Smooth muscle cell of the brain vasculature (primary cell): ENCODE measurements at places on chromosomes 2 and 18.

- no peak for DNase-seq
Measured at GRCh38 chr2:226767056-226767813, 32.4 kb downstream of the IRS1 start.

DNA sequence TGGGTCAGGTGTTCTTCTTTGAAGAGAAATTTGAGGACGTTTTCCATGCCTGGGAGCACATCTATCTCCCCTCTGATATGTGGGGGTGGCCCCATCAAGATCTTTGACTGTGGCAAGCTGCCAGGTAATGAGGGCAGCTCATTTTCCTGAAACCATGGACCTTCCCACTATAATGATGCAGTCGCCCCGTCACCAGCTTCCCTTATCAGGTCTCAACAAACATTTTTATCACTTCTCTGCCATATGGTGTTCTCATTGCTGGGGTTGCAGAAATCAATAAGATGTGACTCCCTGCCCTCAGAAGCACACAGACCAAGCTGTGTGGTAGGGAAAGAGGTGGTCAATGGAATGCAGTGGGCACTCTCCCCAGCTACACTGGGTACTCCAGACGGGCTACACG is 48.4 kb upstream of the B3GNT7 start:
- DNase-seq = no peak

- DNase-seq = peak; percentile 58
Measured at GRCh38 chr2:195659982-195660890, 3.2 kb downstream of the SLC39A10 start.

DNA sequence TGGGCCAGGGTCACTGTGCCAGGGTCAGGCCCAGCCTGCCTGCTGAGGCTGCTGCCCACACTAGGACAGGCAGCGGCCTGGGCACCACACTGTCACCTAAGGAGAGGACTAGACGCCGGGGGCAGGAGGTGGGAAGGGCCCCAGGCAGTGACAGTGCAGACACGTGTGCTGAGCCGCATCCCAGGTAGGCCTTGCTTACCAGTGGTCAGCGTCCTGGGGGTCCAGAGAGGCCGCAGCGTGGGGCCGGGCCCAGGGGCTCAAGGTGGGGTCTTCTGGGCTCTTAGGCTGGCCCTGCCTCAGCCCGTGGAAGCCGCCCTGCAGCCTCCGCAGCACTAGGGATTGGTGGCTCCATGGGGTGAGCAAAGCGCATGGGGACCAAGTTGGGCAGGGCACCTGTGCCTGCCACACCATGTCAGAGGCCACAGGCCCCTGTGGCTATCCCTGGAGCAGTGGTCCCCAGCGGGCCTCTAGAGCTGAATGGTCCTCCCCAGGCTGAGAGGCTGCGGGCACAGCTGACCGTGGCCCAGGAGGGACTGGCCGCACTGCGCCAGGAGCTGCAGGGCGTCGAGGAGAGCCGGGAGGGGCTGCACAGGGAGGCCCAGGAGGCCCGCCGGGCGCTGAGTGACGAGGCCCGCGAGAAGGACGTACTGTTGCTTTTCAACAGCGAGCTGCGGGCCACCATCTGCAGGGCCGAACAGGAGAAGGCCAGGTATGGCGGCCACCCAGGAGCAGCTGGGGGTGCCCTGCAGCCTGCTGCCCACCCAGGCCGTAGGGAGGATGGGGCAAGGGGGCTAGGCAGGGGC is 35.2 kb upstream of the SNED1 start:
- DNase-seq = no peak

GRCh38 chr2:219282943-219283581 is 3.9 kb downstream of the DNAJB2 start:
- no peak for DNase-seq

DNA sequence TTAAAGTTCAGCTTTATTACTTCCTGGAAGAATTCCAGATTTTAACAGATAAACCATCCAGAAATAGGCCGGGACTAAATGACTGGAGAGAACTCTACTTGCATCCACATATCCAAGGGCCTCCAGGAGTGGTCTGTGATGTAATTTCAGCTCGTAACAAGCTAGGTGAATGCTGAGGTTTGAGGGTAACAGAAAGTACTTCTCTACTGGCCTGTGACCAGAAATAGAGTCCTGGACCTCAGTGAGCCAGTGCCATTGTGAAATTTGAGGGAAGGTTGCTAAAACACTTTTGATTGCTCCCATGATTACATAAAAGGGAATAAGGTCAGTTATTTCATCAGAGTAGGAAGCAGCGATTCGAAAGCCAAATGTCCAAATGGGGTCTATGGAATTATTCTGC is 158.1 kb downstream of the DOCK10 start:
- no peak for DNase-seq

- no peak for DNase-seq
Measured at GRCh38 chr2:231482806-231483391, 18.6 kb upstream of the NCL start.

DNA sequence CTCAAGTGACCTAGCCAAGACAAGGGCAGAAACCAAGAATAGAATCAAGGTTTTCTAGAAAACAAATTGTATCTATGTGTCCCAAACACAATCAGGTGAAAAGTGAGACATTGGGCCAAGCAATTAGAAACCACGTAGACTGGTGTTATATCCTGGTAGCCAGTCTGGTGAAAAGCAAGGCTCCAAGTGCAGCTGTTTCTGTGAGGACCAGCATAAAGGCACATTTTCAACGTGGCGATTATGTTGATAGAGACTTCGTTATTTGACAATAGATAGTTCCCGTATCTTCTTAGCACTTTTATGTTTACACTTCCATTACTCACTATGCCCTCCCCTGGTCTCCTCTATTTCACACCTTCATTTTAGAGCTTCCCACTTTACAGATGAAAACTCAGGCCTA is 103.2 kb upstream of the ZFP36L2 start:
- no peak for DNase-seq

DNA sequence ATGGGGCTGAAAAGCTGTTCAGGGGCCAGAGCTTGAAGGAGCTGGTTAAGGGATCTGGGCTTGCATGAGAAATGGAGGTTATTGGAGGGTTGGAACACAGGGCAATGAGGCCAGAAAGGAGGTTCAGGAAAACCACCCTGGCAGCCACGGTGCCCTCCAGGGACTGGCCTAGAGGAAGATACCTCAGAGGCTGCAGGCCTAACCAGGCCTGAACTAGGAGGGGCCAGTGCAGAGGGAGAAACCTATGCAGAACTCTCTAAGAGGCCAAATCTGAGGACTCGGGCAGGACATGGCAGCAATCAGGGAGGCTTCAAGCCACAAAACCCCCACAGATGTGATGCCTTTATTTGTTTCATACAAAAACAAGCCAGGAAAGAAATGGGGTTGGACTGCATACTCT is 66.8 kb downstream of the BIN1 start:
- no peak for DNase-seq

DNA sequence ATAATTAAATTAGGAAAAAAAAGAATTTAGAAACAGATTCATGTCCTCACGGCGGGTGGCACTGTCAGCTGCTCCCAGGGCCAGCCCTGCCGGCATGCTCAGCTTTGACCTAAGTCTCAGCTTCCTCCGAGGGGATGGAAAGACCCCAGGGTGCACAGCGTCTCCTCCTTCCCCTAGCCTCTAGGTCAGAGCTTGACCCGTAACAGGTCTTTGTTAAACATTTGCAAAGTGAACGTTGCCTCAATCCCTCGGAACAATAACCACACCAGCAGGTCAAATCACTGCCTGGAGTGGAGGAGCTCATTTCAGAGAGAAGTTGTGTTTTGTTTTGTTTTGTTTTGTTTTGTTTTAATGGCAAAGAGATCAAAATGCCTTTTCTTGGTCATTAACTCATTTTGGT is 171.3 kb downstream of the TMEM18 start:
- DNase-seq = no peak

- DNase-seq = no peak
Measured at GRCh38 chr2:152175012-152175367, 573 bp downstream of the STAM2 start.

GRCh38 chr2:66432801-66433694 is 1.9 kb upstream of the MEIS1 start:
- no peak for DNase-seq

GRCh38 chr2:136957044-136957443 is 191.7 kb downstream of the THSD7B start:
- DNase-seq = no peak

DNA sequence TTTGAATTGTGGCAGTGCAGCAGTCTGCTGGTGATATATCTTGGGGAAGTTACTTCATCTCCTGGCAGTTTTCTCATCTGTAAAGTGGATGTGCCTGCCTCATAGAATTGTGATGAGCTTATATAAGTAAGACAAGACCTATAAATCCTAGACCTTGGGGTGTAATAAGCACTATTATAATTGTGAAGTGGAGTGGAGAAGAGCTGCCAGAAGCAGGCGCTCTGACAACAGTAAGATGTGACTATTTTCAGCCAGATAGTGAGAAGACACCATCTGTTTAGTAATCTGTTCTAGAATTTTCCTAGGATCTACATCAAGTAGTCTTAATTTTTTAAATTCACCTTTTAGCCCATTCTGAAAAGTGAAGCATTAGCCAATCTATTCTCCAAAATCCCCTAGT is 85.6 kb upstream of the TSPYL6 start:
- DNase-seq = no peak

GRCh38 chr2:162092658-162093556 is 18.9 kb upstream of the DPP4 start:
- no peak for DNase-seq

DNA sequence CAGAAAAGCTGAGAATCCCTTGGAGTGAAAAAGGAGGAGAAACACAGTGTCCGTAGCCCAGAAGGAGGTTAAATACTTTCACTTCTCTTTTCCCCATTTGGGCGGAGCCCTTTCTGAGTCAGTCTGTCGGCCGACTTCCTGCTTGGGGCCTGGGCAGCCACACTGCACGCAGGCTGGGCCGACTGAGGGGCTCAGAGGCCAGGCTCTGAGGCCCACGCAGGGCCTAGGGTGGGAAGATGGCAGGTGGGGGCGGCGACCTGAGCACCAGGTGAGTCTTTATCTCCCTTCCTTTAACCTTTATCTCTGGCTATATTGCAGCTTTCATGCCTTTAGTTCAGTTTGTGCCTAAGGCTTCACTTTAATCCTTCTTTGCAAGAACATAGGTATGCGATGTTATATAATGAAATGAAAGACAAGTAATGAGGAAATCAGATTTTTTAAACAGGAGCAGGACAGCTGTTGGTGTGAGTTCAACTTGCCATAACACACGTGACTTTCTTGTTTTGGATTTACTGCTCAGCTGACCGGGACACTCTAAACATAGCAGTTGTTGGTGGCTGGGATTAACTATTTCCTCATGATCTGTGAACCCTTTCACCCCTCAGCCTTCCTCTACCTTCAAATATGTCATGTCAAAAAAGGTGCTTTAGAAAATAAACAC is at the start of gene SP100:
TSS of gene SP100 (plus strand) at position 141 of the 661 bp plus-strand sequence. CDS start at position 237, 96 bp downstream.
- DNase-seq = peak; percentile 63

DNA sequence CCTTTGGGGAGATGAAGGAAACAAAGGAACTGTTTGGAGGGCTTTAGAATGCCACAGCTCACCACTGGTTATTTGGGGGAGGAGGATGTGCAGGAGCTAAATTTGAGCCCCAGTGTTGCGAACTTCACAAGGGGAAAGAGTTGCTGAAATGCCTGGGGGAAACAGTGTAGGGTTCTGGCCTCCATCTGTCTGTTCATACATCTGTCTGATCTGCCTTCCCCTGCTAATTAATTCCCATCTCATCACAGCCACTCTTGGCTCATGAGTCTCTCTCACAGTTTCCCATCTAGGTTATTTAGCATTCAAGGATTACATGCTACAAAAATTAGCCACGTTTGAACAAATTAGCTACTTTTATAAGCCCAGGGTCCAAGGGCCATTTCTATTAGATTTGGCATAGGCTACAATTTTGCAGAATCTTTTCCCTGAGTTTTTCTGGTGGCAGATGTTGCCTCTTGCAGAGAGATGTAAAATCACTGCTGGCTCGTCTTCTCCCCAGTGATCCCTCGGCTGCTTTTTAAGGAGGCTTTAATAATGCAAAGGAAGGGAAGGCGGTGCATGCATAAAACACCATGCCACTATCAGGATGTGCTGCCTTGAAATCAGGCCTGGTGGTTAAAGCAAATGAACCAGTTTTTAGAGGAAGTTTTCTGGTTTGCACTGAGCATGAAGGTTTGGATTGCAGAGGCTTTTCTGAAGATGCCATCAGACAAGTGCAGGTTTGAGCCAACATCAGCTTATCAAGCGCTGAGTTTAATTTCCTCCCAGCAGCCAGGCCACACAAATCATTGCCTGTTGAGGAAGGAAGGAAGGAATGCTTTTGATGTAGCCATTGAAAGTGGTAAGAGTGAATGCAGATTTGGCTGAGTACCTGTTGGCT is 35.0 kb downstream of the ADD2 start:
- DNase-seq = no peak

- DNase-seq = no peak
Measured at GRCh38 chr2:207230261-207231105, 64.7 kb upstream of the KLF7 start.

DNA sequence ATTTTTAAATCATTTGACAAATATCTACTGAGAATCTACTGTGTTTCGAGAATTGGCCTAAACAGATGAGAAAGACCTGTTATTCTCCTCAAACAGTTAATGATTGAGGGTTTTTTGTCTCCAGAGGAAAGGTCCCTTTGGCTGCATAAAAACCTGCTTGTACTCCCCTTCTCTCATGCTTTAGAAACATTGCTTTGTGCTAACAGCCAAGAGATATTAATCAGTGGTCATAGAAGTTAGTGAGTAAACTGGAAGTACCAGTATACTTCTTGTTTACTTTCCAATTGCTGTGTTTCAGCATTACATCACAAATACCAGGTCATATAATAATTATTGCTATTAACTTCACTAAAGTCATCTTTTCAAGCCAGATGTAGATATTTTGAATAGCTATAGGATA is 34.1 kb downstream of the ITGB6 start:
- no peak for DNase-seq

DNA sequence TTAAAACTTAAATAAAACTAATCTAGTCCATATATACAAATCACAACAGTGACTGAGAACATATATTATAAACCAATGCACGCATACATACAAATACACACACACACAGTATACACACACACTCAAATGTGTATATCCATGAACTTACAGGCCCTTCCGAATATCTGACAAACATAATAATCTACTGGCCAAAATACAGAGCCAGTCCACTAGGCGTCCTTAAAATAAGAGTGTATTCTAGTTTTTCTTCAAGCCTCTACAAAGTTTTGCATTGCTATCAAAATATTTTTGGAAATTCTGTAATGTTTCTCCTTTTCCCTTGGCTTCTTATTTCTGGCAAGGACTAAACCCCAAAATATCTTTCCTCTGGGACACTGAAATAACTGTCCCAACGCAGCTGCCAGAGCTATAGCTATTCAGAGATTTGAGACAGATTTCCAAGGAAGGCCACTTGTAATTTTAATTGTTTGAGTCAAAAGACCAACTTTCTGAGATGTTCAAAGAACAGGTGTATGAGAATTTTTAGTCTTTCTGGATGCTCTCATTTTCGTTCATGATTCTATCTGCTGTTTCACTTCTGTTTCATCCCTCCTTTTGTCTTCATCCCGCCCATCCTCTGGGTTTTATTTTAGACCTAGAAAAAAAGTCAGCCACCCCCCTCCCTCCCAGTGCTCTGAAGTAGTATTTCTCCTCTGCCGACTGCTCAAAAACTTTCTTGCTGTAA is 24.1 kb upstream of the SP3 start:
- DNase-seq = no peak
